ENCODE measurements at places on chromosomes 7 and 10.

DNA sequence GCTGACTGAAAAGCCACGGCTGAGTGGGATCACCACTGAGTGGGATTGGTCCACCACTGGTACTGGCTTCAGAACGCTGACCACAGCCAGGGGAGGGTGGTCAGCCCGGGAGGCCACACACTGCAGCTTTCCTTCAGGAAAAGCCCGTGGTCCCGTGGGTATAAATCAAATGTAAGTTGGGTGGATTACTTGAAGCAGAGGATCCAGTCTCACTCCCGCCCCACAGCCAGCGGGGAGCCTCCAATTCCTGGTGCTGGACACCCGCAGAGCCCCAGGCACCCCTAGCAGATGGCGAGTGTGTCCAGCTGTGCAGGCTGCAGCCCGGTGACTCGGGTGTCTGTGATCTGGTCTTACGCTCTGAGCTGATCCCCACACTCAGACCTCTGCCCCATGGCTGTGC is 231.1 kb upstream of the ZNF32 start:
- no peak for DNase-seq

DNA sequence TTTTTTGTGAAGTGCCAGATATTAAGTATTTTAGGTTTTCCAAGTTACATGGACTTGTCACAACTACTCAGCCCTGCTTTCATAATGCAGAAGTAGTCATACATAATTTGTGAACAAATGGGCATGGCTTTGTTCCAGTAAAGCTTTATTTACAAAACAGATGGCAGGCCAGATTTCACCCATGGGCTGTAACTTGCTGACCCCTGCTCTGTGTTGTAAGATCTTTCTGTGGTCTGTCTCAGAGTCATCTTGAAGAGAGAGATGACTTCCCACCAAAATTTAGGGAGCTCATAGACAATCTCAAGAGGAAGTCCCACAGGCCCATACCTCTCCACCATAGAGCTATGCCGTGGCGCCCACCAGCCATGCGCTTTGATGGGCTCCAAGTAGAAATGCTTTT is 616.1 kb downstream of the LRMDA start:
- no peak for DNase-seq

DNA sequence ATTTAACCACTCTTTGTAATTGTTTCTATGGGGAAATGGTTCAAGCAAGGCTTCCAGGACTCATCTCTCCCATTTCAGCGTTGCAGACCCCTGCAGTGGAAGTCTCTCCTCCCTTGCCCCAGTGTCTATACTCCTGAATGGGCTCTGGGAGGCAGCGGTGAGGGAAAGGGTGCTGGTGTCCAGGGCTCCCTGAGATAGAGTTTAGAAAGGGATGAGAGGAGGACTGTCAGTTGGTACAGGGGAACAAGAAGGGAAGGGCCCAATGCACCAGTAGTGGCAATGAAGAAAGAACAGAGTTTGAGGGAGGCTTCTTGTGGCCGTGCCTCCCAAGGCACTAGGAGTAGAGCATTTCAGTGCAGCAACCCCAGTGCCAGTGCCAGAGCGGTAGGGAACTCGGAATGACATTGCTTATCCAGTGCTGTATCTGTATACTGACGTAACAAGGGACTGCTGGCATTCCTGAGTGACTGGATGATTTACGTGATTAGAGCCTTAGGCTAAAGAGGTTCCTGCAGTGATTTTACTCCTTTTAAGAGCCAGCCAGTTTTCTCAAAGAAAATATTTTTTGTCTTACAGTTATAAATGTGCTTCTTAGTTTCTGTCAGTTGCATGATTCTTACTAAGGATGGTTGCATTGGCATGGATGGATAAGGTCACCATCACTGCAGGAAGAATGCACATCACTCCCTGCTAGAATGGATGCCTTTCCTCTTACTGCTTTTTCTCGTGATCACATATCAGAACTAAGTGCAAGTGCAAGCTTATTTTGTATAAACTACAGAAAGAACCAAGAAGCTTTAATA is 28.0 kb downstream of the PRPF18 start:
- no peak for DNase-seq

- DNase-seq = no peak
These were observed 664.0 kb downstream of the XPNPEP1 start for GRCh38 chr10:109259293-109259692.

- DNase-seq = peak; percentile 73
These were observed 19.1 kb upstream of the ARMS2 start for GRCh38 chr10:122435212-122435827.

- no peak for DNase-seq
These were observed 189.2 kb upstream of the GLI3 start for GRCh38 chr7:42426163-42426562.

DNA sequence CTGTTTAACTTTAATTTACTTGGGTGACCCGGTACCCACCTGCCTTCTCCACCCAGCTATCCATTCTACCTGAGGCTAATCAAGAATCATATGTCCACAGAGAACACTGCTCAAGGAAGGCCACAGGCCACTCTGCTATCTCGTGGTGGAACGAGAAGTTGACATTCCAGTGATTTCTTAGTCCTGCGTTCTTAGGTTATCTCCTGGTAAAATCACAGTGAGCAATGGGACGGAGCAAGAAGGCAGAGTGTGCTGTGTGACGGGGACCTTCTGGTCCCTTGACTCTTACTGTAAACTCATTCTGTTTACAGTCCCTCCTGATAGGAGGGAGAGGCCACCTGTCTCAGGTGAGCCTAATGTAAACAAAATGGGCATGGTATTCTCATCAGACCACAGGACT is 256.6 kb downstream of the TNS3 start:
- no peak for DNase-seq

GRCh38 chr7:70288781-70289456 is 690.6 kb downstream of the AUTS2 start:
- DNase-seq = no peak

GRCh38 chr7:33186192-33186591 is 56.8 kb downstream of the BBS9 start:
- DNase-seq = no peak

DNA sequence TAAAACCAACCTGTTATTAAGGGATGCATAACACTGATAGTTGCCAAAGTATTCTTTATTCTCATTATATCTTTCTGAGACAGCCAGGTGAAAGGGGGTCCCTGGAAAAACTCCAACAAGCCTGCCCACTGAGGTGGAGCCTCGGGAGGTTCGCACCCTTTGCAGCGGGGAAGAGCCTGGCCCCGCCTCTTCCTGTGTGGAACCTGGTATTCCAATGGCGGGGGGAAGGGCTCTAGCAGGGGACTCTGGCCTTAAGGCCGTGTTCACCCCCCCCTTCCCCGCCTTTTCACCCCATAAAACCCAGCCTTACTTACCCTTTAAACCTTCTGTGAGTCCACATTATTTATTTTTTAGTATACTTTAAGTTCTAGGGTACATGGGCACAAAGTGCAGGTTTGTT is 62.4 kb upstream of the PDK4 start:
- no peak for DNase-seq

DNA sequence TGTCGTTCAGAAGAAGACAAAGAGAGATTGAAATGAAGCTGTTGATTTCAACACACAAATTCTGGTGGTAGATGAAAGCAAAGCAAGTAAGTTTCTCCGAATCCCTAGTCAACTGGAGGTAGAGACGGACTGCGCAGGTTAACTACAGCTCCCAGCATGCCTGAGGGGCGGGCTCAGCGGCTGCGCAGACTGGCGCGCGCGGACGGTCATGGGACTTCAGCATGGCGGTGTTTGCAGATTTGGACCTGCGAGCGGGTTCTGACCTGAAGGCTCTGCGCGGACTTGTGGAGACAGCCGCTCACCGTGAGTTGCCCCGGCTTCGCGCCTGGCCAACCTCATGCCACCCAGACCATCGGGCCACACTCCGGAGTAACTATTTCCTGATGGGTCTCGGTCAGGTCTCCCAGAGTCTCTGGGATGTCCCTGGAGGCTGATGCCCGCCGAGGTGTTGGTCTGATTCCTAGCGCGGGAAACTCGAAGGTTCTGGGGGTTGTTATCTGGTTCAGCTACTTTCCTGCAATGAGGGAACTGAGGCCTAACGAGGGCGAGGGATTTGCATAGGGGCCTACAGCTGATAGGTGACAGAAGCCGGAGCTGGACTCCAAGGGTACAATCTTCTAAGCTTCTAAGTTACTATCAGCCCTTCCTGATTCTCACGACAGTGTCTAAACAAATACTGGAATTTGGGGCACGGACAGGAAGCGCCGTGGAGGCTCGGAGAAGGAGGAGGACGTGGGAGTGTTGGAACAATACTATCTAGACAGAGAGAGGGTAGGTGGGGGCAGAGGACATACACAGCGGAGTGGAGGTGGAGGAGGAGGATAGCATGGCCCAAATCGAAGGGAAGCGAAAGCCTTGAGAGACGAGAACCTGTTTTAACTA is at the start of gene RPP30:
Gene RPP30 (plus strand): TSS at position 209 of the 882 bp plus-strand sequence. CDS start 13 bp downstream, at position 222.
- peak; percentile 79 for DNase-seq

GRCh38 chr10:59079386-59080226 is 96.8 kb upstream of the PHYHIPL start:
- no peak for DNase-seq

GRCh38 chr10:70562036-70562755 is 40.3 kb downstream of the PRF1 start:
- DNase-seq = no peak

DNA sequence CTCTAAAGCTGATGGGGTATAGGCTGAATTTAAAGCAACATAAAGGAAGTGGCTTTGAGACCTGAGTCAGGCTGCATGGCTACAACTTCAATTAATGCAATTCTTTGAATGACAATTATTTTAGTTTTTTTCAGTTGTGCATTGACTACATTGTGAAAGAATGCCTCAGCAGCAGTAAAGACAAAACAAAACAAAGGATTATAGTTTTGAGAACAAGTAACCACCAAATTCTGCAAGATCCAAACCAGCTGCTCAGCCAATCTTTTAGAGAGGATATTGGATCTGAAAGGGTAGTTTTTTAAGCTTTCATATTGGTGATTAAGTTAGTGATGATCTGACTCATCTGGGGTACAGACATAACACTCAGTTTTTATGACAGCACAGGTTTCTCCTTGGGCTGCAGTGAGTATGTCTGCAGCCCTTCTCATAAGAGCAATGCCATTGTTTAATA is 40.6 kb upstream of the ABCA13 start:
- no peak for DNase-seq

GRCh38 chr7:76065016-76065612 is 17.2 kb downstream of the MDH2 start:
- no peak for DNase-seq

DNA sequence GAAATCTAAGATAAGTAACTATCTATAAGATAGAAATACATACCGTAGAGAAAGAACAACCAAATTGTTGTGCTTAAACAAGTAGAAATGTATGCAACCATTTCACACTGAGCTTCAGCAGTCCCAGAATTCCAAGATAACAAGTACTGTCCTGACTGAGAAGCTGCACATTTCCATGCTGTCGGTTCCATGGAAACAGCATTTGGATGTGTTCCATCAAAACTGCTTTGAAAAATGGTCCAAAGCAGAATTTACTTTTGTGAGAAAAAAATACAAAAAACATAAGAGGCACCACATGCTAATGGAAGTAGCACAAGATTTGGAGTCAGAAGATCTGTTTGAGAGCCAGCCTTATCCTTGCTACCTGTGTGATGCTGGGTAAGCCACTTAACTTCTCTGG is 92.6 kb downstream of the MTERF1 start:
- DNase-seq = no peak

GRCh38 chr7:157441023-157441399 is 104.2 kb downstream of the DNAJB6 start:
- DNase-seq = no peak

DNA sequence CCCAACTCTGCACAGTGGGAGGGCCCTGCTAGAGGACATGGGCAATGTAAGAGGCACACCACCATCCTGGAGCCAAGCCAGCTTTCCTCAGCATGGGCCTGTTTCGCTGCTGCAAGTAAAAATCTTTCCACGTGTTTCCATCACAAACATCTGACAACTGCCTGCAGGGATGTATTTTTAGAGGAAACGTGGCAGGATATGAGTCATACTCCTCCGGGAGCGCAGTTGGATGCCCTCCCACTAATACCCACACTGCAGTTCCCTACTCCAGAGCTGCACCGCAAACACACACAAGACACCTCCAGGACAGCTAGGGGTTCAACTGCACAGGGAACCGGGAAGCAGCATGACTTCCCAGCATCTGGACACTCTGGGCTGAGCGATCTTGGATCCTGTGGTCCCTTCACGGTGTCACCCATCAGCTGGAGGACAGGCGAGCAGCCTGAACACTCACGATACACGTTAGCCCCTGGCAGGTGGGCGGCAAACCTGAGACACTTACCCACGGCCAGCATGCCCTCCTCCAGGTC is 26.1 kb downstream of the PLAC9 start:
- peak; percentile 24 for DNase-seq

- no peak for DNase-seq
These were observed 45.8 kb upstream of the RHEB start for GRCh38 chr7:151565541-151565940.

DNA sequence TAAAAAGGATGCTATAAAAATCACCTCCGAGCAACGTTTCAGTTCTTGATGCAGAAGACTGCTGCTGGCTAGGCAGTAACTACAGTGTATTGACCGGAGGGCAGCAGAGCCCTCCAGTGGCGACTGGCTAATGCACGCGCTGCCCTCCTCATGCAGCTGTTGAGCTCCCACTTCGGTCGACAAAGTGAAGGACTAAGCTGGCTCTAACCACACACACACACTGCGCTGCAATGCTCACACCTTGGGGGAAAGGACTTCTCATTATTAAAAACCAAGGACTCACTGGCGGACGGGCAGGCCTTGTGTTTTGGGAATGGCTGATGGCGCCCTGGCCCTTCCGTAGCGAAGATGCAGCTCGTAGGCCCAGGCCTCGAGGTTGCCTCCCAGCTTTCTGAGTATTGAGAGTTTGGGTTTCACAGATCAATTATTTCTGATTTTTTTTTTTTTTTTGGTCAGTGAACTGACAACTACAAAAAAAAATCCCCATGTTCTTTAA is 120.9 kb upstream of the DIP2C start:
- peak; percentile 28 for DNase-seq

GRCh38 chr10:57420881-57421280 is 846.8 kb downstream of the IPMK start:
- no peak for DNase-seq

- no peak for DNase-seq
These were observed 150.1 kb downstream of the PLPP4 start for GRCh38 chr10:120607016-120607709.

- DNase-seq = no peak
These were observed 292.0 kb upstream of the ZMIZ1 start for GRCh38 chr10:78776756-78777155.

DNA sequence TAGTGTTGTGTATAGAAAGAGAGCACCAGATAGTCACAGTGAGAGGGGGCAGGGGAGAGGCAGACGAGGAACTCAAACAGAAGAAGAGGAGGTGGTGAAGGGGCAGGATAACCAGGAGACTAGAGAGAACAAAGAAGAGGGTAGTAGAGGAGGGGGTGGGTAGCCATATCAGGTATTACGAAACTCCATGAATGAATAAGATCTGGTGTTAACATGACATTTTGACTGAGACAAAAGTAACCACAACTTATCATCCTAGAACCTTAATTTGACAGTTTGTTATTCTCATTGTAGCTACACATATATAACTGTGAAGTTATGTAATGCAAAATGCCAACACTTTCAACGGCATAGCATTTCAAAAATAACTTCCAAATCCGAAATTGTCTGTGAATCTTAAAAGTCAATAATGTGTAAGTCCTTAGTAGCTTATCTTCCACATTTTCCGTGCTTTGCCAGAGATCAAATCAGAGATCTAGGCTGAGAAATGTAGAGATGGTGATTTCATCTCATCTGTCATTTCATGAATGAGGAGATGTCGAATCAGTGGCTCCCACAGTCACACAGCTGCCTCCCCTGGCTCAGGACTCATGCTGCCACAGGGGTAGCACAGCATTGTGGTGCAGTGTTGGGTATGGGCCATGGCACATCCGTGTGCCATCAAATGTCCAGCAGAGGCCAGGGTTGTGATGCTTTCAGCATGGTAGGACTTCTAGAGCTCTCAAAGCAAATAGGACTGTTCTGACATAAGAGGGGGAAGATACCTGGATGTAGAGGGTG is 202.1 kb downstream of the HECW1 start:
- no peak for DNase-seq

Data from NCI-H510A treated with DMSO at 0.1 percent for 48 hours (cell line).